ENCODE measurements at places on chromosomes 16 and 17.

DNA sequence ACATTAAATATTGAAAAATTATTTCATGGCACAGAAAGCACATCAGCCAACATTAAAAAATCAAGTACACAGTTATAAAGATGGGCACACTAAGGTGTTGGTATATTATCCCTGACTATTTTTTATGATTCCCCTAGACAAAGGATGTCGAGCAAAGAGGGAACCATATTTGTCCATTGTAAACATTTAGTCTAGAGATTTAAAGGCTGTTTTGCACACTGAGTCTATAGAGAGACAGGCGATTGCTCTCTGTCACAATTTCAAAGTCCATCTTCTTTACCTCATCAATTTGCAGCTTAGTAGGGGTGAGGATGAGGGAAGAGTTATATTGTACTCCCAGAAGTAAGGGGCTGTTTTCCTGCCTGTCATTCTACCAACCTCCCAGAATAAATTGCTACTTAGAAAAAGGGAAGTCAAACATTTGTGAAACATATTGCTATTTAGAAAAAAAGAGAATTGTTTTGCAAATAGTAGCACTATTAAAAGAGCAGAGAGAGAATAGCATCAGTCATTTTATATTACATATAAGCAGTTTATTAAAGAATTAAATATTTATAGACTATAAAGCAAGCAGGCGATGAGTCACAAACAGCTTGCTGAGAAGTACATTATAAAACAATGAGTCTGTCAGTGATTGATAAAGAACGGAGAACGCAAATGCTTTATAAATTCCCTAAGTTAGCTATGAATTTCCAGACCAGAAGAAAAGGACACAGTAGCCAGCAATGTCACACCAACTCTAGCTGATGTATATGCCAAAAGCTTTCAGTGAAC is 270.6 kb upstream of the PMFBP1 start:
- no peak for DNase-seq

DNA sequence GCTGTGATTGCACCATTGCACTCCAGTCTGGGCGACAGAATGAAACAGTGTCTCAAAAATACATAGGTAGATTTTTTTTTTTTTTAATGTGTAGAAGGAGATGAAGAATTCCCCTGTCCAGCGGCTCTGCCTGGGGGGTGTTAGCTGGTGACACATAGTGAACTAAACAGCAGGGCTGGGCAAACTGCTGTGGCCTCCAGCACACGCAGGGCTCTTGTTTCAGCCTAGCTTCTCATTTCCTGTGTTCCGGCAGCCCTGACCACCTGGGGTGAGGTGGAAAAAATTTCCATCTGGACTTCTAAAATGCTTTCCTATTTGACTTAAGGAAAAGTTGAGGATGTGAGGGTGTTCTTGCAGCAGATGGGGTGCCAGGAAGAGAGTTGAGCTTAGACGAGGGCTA is 33.3 kb upstream of the RGS9 start:
- DNase-seq: no peak

GRCh38 chr17:2828397-2829038 is 32.3 kb downstream of the RAP1GAP2 start:
- DNase-seq: peak; percentile 81

DNA sequence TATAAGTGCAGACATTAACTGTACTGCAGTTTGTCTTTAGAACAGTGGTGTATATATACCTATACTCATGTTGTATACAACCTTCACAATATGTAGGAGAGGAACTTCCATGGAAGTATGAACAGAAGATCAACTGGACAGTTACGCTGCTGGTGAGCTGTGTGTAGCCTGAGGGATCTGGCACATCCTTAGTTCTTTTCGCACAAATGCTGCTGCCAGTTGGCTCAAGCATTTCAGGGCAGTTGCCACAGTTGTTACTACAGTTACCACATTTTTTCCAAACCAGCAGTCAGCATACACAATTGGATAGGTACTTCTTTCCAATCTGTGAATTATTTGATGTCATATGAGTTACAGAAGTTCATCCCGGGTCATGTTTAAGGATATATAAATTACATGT is 539.6 kb upstream of the HSBP1 start:
- no peak for DNase-seq

GRCh38 chr17:31541559-31541958 is 150.1 kb downstream of the RAB11FIP4 start:
- no peak for DNase-seq
